K562 (cell line): ENCODE measurements at places on chromosomes 11 and 22. TPM values are rescaled to one million over a fixed set of nuclear protein-coding genes. Genes with fewer than 3 reads are reported as not detected.

DNA sequence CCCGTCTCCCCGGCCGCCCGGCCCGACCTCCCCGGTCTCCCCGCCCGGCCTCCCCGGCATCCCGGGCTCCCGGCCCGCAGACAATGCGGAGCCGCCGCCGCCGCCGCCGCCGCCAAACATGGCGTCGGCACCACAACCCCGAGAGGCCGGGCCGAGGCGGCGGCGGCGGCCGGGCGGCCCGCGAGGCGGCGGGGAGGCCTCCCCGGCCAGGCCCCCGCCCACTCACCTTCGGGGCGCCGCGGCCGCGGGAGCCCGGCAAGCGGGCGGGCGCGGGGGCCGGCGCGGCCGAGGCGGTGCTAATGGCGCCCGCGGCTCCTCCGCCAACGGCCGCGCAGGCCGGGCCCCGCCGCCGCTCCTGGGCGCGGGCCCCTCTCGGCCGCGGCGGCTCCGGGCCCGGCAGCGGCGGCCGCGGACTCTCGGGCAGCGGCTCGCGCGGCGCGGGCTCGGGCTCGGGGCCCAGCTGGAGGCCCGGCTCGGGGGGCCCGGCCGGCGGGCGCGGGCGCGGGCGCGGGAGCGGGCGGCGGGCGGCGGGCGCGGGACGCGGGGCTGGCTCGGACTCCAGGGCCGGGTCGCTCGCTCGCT is 311 bp downstream of the BRD1 start:
- DNase-seq: peak; percentile 78

GRCh38 chr11:119727523-119728151 is 1.4 kb downstream of the NECTIN1 start:
- no peak for DNase-seq

- no peak for DNase-seq
Observed at GRCh38 chr11:121478895-121479697, 26.3 kb upstream of the SORL1-AS1 start.

- no peak for DNase-seq
Observed at GRCh38 chr11:92131289-92131865, 93.2 kb upstream of the FAT3 start.

DNA sequence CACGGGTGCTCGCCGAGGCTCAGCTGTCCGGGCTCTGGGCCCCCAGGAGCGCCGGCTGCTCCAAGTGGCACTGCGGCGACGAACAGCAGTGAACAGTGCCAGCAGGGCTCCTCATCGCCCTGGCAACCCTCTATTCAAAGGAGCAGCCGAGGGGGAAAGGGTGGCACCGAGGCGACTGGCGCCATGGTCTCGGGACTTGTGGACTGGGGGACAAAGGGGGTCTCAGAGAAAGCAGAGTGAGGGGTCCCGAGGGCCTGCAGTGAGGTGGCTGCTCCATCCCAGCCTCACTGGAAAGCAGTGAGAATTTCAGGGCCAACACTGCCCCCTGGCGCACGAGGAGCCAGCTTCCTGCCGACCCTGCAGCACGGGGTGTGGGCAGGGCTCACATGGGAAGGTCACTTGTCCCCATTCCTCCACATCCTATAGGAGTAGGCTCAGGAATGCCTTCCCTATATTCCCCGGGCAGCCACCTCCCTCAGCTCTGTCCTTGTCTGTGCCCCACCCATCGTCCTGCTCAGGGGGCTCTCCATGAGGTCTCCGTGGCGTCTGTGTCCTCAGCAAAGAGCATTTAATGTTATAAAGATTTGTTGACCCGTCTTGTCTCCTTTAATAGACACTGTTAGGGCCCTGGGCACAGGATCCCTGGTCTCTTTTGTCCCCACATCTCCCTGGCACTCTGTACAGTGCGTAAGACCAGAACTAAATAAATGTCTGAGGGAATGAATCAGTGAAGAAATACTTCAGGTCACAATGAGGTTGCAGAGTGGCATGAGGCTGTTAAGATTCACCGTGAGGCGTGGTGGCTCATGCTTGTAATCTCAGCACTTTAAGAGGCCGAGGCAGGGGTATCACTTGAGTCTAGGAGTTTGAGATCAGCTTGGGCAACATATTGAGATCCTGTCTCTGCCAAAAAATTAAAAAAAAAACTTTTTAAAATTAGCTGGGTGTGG is 26.4 kb downstream of the LRFN4 start:
- DNase-seq: peak; percentile 65

DNA sequence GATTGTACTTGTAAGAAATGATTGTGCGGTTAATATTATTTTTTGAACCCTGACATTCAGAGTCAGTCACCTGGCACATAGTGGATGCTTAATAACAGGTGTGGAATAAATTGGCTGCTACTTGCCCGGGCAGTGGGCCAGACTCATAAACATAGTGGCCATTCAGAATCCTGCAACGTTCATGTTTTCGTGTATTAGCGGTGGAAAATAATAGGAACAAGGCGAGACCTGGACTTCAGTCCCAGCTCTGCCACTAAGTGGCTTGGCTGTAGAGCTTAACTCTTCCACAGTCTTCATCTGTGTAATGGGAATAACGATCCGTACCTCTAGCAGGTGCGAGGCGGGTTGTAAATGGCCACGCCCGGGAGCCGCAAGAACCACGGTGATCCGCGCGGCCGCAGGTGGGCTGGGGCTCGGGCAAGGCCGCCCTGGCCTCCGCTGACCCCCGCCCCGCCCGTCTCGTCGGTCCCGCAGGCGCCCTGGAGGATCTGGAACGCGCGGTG is 761 bp upstream of the TMEM25 start:
- DNase-seq: peak; percentile 73

- no peak for DNase-seq
Observed at GRCh38 chr11:65954771-65955170, 6.8 kb upstream of the SART1 start.

GRCh38 chr22:17648569-17648968 is 10.0 kb downstream of the BCL2L13 start:
- DNase-seq: no peak

DNA sequence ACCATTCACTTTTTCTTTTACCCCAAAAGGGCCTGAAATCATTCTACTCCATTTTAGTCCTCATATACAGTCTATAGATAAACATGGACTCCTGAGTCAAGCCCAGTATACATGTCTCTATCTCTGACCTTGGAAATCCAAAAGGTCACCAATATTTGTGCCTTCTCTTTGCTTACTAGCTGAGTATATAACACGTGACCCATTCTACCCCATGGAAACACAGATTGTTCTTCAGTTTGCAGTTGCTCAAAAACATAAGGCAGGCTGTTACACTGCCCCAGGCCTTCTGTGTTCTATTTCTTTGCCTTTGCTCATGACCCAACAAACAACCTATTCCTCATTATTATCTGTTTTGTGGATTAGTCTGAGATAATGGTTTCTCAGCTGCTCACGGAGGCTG is 5.8 kb downstream of the NRIP3 start:
- DNase-seq: no peak

DNA sequence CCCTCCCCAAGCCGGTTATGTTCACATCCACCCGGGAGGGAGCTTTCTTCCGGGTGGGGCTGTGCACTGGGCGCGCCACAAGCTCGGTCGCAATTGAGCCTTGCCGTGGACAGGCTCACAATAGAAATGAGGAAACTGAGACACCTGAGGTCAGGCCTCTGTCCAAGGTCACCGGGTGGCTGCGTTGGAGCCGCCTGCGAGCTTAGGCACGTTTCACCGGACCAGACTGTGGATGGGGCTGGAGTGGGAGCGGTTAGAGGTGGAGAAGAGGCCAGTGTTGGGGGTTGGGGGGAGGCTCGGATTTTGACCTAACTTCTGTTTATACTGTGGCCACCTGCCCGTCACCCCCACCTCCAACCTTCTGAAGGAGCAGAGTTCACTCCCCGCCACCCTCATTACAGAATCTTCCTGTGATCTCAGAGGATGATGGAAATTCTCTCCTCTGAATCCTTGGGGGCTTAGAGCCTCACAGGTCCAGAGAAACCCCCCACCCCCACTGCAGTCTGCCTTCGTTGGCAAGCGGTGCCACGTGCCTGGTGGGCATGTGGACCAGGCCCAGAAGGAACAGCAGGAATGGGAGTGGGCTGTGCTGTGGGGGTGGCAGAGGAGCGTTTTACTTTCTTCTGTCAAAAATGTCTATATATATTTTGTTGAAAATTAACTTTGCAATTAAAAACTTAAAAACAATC is 631 bp upstream of the NPTXR start:
- DNase-seq: peak; percentile 56

SCN2B gene
- total RNA-seq: not detected in 2 replicates

OR51B4 gene
- 43.8 and 48.2 TPM in 2 replicates for total RNA-seq

CFAP300 gene
- not detected in 2 replicates for total RNA-seq
